SHP77 treated with DMSO at 0.1 percent for 48 hours (cell line): ENCODE measurements at places on chromosomes 13 and 19.

DNA sequence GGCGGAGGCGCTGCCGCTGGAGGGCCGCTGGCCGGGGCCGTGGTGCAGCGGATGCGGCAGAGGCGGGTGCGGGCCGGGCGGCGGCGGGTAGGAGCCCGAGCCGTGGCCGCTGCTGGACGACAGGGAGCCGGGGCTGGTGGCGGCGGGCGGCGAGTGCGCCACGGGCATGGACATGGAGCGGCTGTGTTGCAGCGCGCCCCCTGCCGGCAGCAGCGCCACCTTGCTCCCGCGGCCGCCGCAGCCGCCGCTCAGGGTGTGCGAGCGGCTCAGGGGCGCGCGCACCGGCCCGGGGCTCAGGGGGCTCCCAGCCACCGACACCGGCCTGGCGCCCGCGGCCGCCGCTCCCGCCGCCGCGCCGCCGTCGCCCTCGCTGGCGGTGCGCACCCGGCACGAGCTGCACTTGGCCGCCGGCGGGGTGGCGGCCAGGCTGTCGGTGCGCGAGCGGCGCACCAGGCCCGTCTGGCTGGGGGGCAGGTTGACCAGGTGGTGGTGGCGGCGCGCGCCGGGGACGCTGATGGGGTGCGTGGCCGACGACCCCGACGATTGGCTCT, 1.7 kb downstream of the IRS2 start:
- DNase-seq: peak; percentile 71

GRCh38 chr13:37163641-37164265, 58.3 kb upstream of the CSNK1A1L start:
- DNase-seq: no peak

DNA sequence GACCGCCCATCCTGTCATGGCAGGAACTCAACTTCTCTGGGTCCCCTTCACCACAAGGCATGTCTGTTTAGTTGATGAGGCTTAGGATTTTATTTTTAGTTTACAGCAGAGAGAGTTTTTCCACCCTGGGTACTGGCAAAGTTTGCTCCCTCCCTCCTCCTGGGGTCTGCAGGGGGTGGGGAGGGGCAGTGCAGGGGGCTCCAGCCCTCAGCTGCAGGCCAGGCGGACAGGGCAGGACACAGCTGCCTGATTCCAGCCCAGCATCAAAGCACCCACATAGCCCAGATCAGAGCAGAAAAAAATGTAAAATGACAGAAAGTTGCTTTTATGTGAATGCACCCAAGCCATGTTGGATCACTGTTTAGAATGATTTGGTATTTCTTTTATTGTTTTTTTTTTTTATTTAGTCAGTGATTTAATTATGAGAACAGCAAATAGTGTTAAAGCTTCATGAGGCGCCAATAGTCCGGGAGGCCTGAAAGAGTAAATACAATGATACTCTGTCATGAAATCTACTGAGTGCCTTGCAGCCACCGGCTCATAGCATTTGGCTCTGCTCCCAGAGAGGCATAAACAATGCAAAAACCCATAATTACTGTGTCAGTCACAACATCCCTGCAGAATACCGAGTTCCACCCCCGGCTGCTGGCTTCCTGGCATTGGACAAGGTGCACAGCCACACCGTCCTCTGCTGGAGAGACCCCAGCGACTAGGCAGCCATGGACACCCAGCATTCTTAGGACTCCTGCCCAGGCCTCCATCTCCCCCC, 923.5 kb downstream of the UQCRFS1 start:
- peak; percentile 89 for DNase-seq

DNA sequence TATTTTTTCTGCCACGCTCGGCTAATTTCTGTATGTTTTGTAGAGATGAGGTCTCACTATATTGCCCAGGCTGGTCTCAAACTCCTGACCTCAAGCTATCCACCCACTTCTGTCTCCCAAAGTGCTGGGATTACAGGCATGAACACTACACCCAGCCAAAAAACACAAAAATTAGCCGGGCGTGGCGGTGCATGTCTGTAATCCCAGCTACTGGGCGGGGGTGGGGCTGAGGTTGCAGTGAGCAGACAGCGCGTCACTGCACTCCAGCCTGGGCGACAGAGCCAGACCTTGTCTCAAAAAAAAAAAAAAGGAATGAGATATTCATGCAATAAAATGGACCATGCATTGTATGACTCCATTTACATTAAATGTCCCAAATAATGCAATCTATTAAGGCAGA, 32.2 kb downstream of the VASP start:
- no peak for DNase-seq

DNA sequence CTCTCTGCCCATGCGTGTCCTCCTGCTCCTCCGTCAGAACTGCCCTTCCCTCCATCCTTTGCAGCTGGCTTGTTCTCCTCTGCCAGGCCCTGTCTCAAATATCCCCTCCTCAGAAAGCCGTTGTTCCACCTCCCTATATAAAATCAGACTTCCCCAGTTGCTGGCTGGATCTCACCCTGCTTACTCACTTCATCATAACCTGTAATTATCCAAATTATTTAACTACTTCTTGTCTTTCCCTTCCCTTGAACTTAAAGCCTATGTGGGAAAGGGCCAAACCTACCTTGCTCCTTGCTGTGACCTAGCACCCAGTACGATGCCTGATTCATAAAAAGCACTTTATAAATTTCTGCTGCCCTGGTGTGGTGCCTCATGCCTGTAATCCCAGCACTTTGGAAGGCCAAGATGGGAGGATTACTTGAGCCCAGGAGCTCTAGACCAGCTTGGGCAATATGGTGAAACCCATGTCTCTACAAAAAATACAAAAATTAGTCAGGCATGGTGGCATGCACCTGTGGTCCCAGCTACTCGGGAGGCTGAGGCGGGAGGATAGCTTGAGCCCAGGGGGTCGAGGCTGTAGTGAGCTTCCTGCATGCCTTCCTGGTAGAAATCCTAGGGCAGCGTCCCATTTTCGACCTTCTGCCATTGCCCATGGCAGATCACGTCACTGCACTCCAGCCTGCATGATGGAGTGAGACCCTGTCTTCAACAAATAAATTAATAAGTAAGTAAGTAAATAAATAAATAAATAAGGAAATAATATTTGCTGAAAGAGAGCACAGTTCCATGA, 39.5 kb upstream of the ZNF536 start:
- no peak for DNase-seq

- DNase-seq: no peak
Measured at GRCh38 chr19:14395710-14396336, 14.6 kb downstream of the ADGRE5 start.

DNA sequence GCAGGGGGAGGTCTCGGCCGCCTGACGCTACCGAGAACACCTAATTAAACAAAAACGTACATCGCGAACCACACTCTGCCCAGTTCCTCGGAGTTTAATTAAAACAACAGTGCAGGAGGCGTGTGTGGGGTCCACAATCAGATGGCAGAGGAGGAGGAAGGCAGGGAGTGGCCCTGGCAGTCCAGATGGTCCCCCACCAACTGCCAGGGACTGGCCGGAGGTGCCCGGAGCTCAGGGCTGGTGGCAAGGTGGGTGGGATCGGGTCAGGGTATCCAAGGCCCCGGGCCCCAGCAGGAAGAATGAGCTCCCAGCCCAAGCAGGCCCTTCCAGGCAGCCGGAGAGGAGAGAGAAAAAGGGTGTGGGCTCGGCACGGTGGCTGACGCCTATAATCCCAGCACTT, 71.3 kb downstream of the PTPRS start:
- DNase-seq: no peak

DNA sequence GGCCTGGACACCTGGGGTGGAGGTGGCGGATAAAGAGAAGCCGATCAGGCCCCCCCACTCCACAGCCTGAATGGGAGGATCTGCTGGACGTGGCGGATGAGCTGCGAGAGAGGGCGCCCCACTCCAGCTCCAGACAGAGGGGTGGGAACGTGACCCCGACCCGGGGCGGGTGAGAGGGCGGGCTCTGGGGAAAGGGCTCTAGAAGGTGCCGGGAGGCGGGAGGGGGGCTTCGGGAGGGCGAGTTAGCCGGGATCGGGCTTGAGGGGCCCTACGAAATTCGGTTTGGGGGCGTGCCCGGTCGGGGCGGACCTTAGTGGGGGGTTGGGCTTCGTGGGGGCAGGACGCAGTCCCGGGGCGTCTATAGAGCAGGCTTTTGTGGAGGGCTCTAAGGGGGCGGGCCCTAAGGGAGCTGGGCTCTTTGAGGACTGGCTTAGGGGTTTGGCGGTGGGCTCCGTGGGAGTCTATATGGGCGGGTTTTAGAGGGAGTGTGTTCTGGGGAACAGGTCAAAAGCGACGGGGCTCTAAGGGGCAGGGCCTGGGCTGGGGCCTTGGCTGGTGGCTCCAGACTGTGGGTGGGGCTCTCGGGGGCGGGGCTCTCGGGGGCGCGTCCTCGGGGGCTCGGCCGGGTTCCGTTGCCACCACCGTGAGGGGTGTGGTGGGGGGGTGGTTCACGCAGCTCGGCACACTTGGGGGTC, 4.1 kb upstream of the NANOS3 start:
- no peak for DNase-seq

DNA sequence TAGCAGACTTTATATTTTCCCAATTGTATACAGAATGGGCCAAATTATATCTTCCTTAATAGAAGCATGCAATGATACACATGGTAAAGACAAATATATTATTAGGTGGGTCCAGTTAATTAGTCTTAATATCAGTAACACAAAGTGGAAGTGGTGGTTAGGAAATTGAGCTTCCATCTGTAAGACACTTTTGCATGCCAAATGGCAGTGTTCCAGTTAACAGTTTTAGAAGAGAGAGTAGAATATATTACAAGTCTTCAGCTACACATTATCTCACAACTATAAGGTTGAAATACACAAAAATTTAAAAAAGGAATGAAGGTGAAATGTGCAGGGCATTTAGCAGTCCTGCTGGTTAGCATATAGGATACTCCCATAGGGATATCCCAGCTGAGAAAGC, 536.5 kb downstream of the PCDH9 start:
- DNase-seq: no peak

DNA sequence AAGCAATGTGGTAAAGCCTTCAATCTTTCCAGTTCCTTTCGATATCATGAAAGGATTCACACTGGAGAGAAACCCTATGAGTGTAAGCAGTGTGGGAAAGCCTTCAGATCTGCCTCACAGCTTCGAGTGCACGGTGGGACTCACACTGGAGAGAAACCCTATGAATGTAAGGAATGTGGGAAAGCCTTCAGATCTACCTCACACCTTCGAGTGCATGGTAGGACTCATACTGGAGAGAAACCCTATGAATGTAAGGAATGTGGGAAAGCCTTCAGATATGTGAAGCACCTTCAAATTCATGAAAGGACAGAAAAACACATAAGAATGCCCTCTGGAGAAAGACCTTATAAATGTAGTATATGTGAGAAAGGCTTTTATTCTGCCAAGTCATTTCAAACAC, 15.6 kb upstream of the ZNF763 start:
- no peak for DNase-seq

GRCh38 chr13:75666646-75667351, 30.7 kb downstream of the LMO7 start:
- no peak for DNase-seq

- DNase-seq: no peak
Measured at GRCh38 chr13:32878163-32878562, 138.1 kb upstream of the KL start.

- DNase-seq: peak; percentile 2
Measured at GRCh38 chr13:48892053-48892687, 83.5 kb upstream of the FNDC3A start.

DNA sequence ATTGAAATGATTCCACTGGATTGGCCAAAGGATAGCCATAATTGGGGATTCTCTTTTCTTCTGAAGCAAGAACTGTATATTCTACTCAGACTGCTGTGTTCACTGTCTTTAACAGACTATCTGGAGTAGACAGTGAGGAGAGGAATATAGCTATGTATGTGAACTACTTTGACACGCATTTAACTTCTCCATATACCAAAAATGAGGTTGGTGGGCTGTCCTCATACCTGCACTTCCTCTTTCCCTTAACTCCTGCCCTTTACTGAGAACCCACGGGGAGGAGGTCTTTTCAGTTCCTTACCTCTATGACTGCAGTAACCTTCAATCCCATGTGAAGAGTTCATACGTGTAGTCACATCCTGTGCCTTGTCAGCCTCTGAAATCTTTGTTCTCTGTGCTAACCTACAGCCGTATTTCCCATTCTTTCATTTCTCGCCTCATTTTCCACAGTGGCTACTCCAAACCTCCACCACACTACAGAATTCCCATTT, 305.8 kb downstream of the MTUS2 start:
- DNase-seq: no peak

DNA sequence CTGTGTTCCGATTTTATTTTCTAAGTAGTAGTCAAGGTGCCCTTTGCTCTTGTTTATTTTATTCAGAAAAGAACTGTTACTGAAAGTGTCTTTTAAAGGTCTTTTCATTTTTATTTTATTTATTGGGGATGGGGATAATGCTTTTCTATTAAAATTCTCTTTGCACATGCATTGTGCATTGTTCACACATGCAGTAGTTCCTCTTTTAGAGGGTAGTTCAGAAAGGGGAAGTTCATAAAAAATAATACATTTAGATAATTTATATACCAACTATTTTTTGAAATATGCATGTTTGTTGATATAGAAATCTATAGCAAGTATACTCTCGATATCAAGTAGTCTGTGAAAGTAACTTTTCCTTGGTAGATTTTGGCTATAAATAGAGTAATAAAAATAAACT, 3.5 kb downstream of the GPC5 start:
- DNase-seq: no peak

- DNase-seq: no peak
Measured at GRCh38 chr13:23856008-23856750, 33.0 kb downstream of the MIPEP start.

GRCh38 chr13:101698400-101698799, 245.9 kb downstream of the ITGBL1 start:
- DNase-seq: no peak

GRCh38 chr13:42751693-42752092, 29.7 kb upstream of the FAM216B start:
- DNase-seq: no peak

DNA sequence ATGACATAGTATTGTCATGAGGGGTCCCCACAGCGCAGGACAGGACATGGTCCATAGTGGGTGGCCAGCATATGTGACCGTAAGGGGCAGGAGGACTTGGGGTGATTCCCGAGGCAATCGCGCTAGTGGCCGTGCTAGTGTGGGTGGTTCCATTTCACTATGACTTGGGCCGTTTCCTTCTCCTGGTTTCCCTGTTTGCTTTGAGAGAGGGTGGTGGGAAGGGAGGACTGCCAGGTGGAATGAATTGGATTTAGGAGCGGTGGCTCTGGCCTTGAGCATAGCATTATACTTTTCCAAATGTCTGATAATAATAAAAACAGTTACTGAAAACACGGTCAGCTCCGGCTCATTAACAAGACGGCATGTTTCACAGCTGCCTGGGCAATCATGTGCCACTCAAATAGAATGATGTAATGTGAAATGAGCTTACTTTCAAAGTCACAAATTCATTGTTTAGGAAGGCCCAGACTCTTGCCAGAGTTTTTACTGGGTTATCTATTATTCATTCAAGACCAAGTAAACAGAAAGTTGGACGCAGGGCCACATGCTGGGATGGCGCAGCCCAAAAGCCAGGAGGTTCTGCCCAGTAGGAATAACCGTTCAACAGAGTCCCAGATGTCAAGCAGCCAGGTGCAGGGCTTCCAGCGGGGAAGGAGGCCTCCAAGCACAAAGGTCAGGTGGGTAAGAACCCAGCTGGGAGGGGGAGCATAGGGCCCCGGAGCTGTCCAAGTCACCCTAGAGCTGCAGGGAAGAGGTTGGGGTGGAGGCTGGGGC, 19.6 kb upstream of the SLC15A1 start:
- DNase-seq: peak; percentile 21

- DNase-seq: no peak
Measured at GRCh38 chr13:92265408-92265807, 867.0 kb downstream of the GPC5 start.

- peak; percentile 59 for DNase-seq
Measured at GRCh38 chr19:13163609-13164342, 13.6 kb downstream of the IER2 start.
